ENCODE measurements at places on chromosomes 2 and 18.

DNA sequence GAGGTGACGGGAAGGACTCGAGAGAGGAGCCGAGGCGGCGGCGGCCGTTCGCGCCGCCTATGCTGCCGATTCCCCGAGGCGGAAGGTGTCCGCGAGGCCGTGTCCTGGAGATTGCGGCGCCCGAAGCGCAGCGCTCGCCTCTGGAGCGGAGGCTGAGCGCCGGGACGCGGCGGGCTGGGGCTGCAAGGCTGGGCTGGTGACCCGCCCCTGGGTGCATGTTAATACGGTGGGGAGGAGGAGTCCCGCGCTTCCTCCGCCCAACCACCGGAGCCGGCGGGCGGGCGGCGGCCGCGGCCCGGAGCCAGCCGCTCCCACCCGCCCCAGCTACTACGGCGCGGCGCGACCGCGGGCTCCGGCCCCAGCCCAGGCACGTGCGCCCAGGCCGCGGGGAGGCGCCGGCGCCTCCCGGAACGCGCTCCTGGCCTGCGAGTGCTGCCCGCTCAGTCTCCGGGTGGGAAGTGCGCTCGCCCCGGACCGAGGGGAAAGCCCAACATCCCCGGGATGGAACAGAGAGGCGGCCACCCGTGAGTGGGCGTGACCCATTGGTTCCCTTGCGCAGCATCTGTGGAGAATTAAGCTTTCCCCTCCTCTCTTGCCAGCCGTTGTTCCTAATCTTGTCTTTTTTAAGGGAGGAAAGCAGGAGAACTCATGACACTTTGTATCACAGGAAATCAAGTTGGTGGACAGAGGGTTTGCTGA, at the start of gene DLGAP1:
Gene DLGAP1 (minus strand): TSS at position 195 of the 699 bp plus-strand sequence.
- DNase-seq, result no peak

GRCh38 chr2:63654959-63655358, 66.2 kb downstream of the MDH1 start:
- no peak for DNase-seq

DNA sequence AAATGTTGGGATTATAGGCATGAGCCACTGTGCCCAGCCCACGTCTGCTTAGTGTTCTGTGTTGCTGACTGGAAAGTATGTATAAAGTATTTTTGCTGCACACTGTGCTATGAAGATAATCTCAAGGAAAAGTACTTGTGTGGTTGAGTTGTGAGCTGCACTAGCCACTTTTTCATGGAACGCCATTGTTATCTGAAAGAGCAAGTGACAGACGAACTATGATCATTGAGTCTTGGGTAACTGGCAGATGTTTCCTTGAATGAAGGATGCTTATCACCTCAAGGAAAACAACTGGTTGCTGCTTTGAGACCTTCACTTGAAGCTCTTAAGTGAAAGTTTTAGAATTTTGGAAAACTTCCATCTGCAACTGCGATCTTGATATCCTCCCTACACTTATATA, 82.2 kb upstream of the KCTD1 start:
- no peak for DNase-seq

GRCh38 chr2:84970868-84971509, at the start of gene KCMF1:
Gene KCMF1 (plus strand): TSS chr2:84971161. CDS start chr2:84971452, 291 bp downstream.
- DNase-seq, result peak; percentile 60

- no peak for DNase-seq
Observed at GRCh38 chr2:167190053-167190452, 301.8 kb downstream of the XIRP2 start.

- DNase-seq, result no peak
Observed at GRCh38 chr2:70477441-70477844, 76.2 kb downstream of the TGFA start.

DNA sequence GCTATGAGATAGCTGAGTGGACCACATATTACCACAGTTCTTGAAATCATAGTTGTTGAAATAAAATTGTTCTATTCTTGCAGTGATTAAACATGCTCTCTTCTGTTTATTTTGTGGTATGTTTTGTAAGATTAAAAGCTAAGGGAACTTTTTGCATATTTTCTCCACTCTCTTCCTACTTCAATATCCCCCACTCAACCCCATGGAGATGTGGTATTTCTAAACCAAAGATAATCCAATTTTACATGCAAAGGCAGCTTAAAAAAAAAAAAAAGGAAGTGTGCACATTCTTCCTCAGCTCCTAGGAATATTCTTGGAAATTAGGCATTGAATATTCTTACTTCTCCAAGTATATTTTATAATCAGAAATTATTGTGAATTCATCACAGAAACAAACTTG, 15.0 kb upstream of the PAX3 start:
- no peak for DNase-seq

- DNase-seq, result no peak
Observed at GRCh38 chr2:240707043-240707756, 15.5 kb downstream of the AQP12A start.

DNA sequence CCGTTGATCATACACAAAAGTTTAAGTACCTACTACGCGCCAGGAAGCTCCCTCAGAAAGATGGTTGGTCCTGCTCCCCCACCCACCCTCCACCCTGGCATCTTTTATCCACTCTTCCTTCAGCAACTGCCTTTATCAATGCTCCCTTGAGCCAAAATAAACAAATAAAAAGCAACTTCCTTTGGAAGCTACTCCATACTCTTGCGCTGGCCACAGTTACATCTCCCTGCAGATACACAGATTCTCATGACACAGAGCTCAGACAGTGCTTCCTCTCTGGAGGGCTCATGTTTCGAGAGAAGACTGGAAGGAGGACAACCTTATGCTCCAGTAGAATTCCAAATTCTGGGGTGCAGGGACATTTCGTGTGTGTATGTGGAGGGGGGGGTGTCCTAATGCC, 3.8 kb upstream of the STEAP3 start:
- DNase-seq, result no peak

DNA sequence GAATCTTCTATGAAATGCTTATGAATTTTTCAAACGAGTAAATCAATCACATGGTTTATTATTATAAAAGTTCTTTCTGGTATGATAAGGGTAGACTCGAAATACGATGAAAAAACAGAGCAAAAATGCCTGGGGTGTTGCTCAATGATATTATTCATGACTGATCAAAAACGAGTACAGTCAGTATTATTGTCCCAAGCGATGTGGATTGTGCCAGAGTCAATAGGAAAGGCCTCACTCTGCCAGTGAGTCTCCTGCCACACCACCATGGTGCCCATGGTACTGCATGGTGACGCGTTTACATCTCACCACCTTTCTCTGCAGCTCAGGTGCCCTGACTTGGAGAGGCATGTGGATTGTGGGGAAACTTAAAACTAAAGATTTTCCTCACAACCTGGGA, 58.5 kb downstream of the KCTD1 start:
- DNase-seq, result no peak

GRCh38 chr2:223882715-223883114, 45.3 kb upstream of the AP1S3 start:
- DNase-seq, result no peak

- no peak for DNase-seq
Observed at GRCh38 chr2:62158444-62159121, 37.3 kb upstream of the B3GNT2 start.

GRCh38 chr18:13546638-13547037, 179.7 kb downstream of the FAM210A start:
- DNase-seq, result no peak

DNA sequence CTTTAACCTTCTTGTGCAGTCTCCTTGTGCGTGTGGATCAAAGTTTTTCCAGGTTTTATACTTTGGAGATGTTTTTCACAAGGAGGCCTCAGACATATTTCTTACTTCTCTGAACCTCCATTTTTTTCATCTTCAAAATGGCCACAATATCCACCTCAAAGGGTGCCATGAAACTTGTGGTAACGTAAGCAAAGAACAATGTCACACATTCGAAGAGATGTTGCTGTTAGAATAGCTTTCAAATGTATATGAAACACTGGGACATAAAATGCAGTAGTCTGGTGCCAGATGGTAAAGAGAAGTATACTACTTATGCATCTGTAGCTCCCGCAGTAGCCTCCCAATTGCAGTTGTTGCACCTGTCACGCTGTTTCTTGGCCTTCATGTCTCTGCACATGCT, 2.6 kb upstream of the KRCC1 start:
- DNase-seq, result no peak

GRCh38 chr2:170812710-170813600, 3.7 kb upstream of the GAD1 start:
- no peak for DNase-seq

DNA sequence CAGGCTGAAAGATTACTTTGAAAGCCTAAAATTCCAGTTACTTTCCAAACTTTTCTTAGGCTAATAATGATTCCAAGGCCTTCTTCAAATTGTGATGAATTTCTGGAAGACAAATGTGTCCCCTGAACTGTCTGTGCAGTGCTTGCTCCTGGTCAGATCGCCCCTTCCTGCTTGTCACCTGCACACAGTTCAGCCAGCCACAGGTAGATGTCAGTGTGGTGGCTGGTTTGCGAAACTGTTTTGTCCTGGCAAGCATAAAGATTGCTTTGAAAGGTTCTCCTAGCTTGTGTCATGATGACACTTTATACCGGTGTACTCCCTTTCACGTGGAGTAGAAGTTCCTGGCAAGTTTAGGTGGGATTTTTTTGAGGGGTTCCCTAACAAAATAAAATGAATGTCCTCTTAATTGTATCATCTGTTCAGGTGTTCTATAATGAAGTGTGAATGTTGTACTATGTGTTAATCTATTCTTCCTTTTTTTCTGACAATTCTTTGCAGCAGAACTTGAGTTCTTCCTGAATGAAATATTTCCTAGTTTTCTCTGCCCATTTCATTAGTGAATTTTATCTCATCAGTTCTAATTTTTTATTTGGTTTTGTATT, 298.8 kb downstream of the ZNF407 start:
- no peak for DNase-seq

GRCh38 chr2:143336719-143337210, 207.5 kb downstream of the ARHGAP15 start:
- DNase-seq, result no peak

DNA sequence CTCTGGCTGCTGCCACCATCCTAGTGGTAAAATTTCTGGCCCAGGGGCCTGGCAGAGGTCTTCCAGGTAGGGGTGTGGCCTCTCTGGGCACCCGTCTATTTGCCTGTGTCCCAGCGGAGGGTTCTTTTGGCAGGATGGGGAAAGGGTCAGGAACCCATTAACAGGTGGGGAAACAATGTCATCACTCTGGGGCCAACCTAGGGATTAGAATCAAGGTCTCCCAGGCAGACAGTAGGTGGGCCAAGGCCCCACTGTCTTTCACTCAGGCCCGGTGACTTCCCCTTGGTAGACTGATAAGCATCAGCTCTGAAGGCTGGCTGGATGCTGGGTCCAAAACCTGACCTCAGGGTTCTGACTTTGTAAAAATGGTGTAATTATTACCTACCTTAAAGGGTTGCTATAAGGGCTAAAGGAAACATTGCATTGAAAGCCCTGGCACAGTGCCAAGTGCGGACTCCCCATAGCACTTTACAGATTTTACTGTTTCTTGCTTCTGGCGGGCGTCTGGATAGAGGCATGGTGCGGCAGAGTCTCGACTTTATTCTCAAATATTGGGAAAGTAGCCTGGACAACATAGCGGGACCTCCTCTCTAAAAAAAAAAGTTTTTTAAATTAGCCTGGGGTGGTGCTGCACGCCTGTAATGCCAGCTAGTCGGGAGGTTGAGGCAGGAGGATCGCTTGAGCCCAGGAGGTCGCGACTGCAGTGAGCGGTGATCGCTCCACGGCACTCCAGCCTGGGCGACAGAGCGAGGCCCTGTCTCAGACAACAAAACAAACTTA, 2.2 kb downstream of the LBX2 start:
- no peak for DNase-seq

- DNase-seq, result no peak
Observed at GRCh38 chr2:103174711-103175110, 412.9 kb downstream of the TMEM182 start.

GRCh38 chr2:39623917-39624316, 41.8 kb upstream of the TMEM178A start:
- DNase-seq, result no peak

- no peak for DNase-seq
Observed at GRCh38 chr2:119940856-119941255, 72.0 kb upstream of the EPB41L5 start.

DNA sequence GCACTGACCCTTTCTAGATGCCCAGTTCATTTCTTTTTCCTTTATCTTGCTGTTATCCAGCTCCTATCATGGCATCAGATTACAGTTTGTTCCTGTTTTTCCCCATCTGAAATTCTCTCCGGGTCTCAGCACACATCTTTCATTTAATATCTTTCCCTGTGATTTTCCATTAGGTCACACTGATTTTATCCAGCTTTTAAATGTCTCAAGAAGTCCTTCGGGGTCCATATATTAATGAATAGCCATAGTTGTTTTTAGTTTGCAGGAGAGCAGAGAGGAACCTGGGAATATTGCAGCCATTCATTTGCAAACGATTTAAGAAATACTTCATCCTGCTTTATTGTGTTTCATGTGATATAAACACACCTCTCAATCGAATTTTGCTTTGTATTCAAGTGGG, 374.2 kb downstream of the TDRD15 start:
- no peak for DNase-seq

DNA sequence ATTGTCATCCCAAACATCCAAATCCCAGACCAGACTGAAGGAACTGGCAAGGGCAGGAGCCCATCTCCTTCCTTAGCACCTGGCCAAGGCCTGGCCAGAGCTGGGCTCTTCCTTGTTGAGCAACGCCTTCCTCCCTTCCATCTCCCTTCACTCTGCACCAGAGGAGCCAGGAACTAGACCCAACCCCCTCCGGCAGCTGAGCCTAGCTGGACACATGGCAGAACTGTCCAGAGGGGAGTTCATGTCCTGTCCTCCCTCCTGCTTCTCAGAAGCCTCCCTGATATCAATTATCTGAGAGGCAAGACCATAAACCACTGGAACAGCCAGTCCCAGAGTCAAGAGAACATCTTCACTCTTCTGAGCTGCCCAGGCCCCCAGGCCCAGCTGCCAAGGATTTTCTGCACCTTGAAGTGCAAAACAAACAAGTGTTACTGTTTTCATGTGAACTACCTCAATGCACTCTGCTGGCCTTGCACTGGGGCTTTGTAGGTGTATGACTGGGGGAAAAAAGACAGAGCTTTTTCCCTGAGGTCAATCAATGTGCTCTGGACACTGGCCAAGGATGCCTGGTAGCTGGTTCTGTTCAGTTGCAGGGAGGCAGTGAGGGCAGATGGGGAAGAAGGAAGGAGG, 107.6 kb upstream of the MSH6 start:
- DNase-seq, result no peak

GRCh38 chr2:173752152-173752551, 213.0 kb downstream of the SP3 start:
- no peak for DNase-seq

GRCh38 chr2:129379411-129379810, 600.1 kb upstream of the RAB6C start:
- no peak for DNase-seq

GRCh38 chr2:10022445-10022844, 20.9 kb upstream of the KLF11 start:
- DNase-seq, result no peak

GRCh38 chr2:167834707-167835106, 412.7 kb downstream of the STK39 start:
- no peak for DNase-seq
